ENCODE measurements at places on chromosomes 1 and 21. TPM values are rescaled to one million over a fixed set of nuclear protein-coding genes. Genes with fewer than 3 reads are reported as not detected.
A peak's percentile ranks its signal among the peaks of the same experiment; 100 is the strongest.

Gene CLIC6
- 8.4 TPM for polyA plus RNA-seq

DNA sequence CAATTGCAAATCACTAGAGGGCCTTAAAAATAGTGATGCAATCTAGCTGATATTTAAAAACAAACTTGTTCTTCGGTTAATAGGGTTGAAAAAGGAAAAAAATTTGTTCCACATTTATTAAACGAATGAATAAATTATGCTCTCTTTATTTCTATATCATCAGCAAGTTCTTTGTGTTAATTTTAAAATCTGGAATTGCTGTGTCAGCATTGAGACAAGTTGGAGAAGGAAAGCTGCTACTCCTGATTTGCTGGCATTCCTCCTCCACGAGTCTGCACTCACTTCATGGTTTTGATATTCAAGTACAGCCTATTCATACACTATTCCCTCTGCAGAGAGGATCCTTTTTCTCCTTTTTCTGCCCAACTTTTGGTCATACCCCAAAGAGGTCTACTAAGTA is 117.6 kb downstream of the MRPL39 start:
- no peak for DNase-seq
- no peaks in the 10 kb centered on the region for H3K4me1 ChIP-seq
- H3K4me3 ChIP-seq, result no peak overlapping the region
- no peaks in the 10 kb centered on the region for H3K27me3 ChIP-seq

GRCh38 chr21:42398436-42399028 is 2.7 kb upstream of the TMPRSS3 start:
- no peaks in the 10 kb centered on the region for H3K36me3 ChIP-seq
- H3K4me1 ChIP-seq, result no peaks in the 10 kb centered on the region
- H3K4me3 ChIP-seq, result no peak overlapping the region
- no peak for DNase-seq

DNA sequence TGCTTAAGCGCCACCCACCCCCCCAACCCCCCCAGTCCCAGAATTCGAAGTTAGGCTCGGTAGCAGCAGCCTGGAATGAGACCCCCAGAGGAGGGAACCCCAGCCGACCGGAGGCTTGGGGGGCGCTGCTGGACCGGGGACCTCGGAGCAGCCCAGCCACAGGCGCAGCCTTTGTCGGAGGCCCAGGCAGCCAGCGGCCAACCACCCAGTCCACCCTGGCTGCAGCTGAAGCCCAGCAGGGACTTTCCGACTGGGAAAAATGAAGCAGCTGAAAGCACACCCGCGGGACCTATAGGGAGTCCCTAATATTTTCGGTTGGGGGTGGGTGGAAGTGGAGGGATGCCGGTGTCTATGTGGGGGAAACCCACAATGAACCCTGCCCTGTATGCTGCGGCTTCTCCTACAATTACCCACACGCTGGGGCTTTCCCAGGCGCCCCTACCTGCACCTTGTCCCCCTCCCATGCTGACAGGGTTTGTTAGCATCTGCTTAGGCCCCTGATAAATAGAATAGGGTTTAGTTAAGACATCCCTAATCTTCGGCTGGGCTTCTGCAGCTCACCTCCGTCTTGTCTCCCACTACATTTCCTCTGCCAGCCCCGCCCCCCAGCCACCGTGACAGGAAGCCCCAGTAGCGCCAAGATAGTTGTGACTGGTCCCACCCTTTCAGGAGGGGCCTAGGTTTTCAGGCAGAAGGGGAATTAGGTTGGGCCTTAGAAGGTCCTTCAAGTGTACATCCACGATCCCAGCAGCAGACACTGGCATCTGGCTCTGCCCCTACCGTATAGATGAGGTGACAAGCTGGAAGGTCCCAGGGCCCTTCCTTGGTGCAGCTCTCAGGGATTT is 838 bp downstream of the CCDC28B start:
- no peaks in the 10 kb centered on the region for H3K27me3 ChIP-seq
- no peaks in the 10 kb centered on the region for H3K36me3 ChIP-seq
- H3K27ac ChIP-seq, result peak overlapping the region; percentile 37
- H3K4me1 ChIP-seq, result peaks cover 26% of the 10 kb centered on the region
- peak overlapping the region; percentile 61 for H3K4me3 ChIP-seq

Gene HAO2
- not detected for polyA plus RNA-seq

Gene OR2T2
- not detected for polyA plus RNA-seq

DNA sequence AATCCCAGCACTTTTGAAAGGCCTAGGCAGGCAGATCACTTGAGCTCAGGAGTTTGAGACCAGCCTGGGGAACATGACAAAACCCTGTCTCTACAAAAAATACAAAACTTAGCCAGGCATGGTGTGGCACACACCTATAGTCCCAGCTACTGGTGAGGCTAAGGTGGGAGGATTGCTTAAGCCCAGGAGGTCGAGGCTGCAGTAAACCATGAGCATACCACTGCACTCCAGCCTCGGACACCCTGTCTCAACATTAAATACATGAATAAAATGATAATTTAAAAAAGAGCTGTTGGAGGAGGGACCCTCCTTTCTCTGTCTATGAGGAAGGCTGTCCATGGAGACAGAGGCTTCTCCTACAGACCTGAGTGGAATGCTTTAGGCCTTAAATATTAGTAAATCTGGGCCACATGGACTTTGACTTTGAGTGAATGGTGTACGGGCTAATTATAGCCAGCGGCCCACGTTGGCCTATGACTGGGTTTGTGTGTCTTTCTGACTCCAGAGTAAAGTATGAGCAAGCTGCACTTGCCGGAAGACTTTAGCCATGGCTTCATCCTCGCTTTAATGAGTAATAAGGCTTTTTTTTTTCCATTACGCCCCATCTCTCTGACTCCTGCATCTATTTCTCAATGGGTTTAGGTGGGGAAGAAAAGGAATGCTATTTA is 21.3 kb downstream of the RAB3B start:
- no peak for DNase-seq
- no peaks in the 10 kb centered on the region for H3K4me1 ChIP-seq
- H3K4me3 ChIP-seq, result no peak overlapping the region
- no peak overlapping the region for H3K27ac ChIP-seq
- H3K27me3 ChIP-seq, result peaks cover 27% of the 10 kb centered on the region
- no peaks in the 10 kb centered on the region for H3K36me3 ChIP-seq

Data from heart left ventricle (tissue), 16 donors.